Fibroblast of skin of right quadriceps (primary cell): ENCODE measurements at places on chromosomes 6 and 20.

DNA sequence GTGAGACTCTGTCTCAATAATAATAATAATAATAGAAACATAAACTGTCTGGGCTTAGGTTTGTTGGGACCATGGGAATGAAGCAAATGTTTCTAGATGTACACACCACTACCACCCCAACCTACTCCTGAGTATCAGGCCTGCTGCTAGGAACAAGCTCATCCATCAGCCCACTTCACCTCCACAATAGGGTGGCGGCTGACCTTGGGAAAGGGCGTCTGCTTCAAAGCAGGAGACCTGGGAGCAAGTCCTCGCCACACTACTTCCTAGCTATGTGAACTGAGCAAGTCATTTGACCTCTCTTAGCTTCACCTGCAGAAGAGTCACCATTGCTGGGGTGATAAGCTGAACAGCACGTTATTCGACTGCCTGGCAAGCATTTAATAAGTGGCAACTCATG lies 3.1 kb upstream of the FOXP4 start:
- DNase-seq = no peak

- no peak for DNase-seq
Observed at GRCh38 chr6:37871616-37872372, 52.3 kb downstream of the ZFAND3 start.

DNA sequence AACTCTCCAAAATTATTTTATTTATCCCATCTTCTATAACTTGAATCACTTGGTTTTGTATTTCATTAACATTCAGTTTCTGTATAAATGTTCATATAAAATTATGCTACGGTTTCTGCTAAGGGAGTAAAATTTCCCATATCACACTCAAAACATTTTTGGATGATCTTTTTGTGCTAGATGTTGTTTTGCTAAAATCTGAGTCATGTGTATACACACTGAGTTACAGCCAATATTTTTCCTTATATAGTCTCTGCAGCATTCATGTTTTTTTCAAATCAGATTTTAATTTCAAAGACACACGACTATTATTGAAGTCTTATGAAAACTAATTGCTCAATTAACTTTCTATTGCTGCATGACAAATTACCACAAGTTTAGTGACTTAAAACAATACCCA lies 54.3 kb upstream of the SLC2A12 start:
- DNase-seq = no peak

DNA sequence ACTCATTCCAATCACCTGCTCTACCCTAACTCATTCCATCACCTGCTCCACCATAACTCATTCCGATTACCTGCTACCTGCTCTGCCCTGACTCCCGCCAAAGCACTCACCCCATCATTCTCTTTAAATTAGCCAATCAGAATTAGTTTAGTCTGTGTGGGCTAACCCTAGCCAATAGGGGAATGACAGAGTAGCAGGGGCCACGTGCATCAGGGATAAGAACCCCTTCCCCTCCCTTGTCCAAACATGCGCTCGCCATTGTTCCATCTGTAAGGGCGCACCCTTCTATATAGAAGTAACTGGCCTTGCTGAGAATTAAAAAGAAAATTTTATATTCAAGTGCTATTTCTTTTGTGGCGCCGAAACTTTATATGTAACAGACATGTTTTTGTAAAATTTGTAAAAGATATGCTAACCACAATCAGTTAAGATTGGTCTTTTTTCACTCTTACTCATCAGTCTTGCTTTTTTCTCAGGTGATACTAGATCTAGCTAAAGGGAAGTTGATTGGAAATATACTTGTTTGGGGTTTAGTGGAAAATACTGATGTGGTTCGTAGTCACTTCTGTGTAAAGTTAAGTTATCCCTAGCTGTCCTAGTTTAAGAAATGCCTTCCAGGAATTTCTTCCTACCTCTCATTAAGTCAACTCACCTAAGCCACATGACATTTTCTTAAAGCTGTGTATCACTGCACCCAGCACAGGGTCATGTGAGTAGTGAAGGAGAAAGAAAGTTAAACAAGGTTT lies 16.5 kb downstream of the RTN4IP1 start:
- DNase-seq = no peak

DNA sequence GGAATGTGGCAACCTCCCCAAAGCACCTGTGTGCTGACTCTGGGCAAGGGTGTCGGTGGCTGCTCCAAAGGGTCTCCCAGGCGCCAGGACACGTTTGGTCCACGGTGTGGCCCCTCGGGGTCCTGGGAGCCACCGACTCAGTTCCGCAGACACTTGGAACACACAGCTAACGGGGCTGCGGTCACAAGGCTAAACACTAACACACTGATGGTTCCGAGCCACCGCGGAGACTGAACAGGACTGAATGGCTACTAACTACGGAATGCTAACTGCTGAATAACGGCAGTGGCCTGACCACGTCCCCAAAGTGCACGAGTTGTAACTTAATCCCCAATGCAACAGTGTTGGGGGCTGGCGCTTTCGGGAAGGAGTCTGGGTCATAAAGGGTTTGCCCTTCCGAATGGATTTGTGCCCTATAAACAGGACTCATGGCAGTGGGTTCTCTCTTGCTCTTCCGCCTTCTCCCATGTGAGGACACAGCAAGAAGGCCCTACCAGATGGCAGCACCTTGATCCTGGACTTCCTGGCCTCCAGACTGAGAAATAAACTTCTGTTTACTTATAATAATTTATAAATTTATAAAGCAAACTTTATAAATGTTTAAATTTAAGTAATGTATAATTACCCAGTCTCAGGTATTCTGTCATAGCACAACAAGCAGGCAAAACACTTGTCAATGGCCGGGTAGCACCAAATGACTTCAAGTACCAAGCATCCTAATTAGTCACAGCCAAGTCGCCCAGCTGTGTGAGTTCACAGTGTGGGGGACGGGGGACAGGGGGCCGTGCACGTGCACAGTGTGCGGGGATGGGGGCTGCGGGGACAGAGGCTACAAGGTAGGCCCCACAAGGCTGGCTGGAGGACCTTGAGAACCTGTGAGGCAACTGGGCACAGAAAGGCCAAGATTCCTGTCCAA lies 2.3 kb upstream of the EEF1A2 start:
- DNase-seq = no peak

GRCh38 chr6:15643542-15643941 lies 19.3 kb downstream of the DTNBP1 start:
- DNase-seq = no peak

- DNase-seq = peak; percentile 92
Observed at GRCh38 chr6:165227644-165228329, 81.6 kb downstream of the C6orf118 start.

GRCh38 chr20:9808166-9808565 lies 30.7 kb downstream of the PAK5 start:
- DNase-seq = no peak

DNA sequence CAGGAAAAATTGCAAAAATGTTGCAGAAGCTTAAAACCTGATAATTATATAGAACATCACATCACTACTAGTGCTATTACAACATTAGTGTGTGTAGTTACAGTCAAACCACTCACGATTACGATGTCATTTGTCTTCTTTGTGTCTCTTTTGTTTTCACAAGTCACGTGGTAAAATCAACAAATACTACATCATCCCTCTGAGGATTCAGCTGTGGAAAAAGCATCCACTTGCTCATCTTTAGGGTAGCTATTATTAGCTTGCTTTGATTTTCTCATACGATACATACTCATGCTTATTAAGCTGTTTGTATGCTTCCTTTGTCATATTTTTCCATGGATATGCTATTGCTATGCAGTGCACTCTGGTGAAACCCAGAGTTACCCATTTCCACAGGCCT lies 22.2 kb upstream of the ATXN1 start:
- peak; percentile 44 for DNase-seq

DNA sequence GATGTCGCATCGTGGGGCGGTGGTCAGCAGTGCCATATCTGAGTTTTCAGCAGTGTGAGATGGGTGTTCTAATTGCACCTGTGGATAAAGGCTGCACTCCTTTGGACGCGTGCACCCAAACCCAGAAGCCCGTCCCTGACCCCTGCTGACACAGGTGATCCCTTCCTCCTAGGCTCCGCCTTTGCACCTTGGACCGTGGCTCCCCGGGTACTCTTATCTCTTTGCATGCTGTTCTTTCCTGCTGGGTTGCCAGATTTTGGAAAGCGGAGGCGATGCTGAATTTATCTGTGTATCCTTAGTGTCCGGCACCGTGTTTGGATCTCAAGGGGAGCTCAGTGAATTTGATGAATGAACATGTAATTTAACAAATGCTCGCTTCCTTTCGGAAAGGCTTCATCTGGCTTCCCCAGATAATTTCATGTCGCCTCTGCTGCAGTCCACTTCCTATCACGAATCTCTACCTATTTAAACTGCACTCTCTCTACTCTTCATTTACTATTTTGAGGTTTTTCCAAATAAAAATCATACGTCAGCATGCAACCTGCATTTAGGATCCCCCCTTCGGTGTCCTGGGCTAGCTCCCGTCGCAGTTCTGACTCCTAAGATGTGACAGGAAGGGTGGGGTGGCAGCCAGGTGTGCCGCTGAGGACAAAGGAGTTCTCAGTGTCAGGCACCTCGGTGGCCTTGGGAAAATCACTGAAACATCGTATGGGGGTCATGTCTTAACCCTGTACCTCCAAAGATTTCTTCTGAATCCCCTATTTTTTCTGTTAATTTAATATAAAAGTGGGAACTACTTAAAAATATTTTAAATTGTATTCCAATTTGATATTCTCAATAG lies 753 bp upstream of the PERP start:
- no peak for DNase-seq

DNA sequence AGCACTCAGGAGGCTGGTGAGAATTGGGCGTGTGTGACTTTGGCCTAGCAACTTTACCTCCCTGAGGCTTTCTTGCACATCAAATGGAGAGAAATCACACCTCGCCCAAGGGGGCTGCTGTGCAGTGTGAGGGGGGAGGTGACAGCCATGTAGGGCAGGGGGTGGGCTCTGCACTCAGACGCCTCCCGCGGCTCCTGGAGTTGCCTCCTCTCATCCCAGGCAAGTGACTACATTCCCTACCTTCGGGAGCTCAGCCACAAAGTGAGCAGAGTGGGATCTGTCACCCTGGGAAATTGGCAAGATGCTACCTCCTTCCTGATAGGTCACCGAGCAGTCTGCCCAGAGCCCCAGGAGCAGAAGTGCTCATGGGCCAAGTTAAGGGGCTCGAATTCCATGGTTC lies 56.0 kb downstream of the GCNT2 start:
- no peak for DNase-seq

- DNase-seq = no peak
Observed at GRCh38 chr6:41450581-41450980, 95.6 kb upstream of the FOXP4 start.

DNA sequence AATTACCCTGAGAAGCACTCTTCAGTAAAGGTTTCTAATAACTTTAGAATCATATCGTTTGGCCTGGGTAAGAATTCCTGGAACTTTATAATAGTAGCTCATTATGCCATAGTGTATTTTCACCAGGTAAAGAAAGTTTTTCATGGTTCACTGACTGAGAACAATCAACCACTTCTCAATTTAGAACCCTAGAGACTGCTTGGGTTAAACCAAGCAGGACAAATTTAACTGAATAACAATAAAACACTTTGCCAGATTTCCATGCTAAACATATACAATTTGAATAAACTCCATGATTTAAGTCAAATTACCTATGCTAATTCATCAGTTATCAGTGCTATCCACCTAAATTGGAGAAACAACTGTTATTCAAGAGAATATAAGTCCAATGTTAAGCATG lies 99.4 kb downstream of the PLG start:
- no peak for DNase-seq

- DNase-seq = peak; percentile 55
Observed at GRCh38 chr20:36098364-36098763, 56.2 kb upstream of the EPB41L1 start.

- peak; percentile 59 for DNase-seq
Observed at GRCh38 chr20:47686545-47686944, 98.7 kb downstream of the SULF2 start.

GRCh38 chr6:168428052-168428826 lies 12.7 kb upstream of the SMOC2 start:
- no peak for DNase-seq

DNA sequence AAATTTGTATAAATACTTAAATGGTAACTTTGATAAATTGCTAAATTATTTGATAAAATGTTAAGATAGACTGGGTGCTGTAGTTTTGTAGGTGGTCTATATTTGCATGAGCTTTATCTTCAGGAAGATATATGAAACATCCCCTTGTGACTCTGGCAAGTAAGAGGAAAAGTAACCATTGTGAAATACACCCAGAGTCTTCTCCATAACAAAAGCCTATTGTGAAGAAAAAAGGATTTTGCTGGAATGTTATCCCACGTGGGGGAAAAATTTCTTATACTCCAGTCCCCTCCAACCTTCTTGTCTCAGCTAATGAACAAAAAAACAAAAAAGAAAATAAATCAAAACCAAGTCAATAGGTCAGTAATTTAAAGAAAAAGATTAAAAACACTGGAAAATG lies 600.7 kb downstream of the HDGFL1 start:
- DNase-seq = no peak

DNA sequence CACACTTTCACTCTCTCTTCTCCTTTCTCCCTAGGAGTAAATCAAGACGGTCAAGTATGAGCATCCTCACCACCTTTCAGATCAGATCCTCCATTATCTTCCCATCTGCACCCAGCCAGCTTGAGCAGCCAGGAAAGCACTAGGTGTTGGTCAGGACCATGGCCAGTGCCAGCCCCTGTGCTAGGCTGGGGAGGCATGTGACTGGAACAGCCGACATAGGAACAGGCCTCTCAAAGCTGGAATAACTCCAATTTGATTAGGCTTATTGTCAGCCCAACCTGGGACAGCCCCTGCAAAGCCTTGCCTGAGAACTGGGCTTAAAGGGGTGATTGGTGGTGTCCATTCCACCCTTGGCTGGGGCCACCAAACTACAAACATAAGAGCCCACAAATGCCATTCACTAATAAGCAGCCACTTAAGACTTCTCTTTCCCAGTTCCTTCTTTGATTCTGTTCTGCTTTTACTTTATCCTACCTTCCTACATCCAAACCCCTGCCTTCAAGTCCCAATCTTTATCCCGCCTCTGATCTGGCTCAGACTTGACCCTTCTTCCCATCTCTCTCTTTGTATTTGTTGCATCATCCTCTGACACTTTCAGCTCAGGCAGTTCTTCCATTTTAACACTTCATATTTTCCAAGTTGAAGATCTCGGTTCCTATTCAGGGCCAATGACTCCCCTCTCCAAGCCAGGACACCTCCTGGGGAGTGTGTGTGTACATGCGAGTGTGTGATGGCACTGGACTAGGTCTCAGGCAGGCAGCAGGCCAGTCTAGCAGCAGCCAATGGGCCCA lies 4.5 kb upstream of the TREM2 start:
- peak; percentile 5 for DNase-seq

- DNase-seq = no peak
Observed at GRCh38 chr20:22127587-22127986, 422.1 kb downstream of the PAX1 start.

- no peak for DNase-seq
Observed at GRCh38 chr6:62328607-62329006, 42.6 kb upstream of the KHDRBS2 start.

DNA sequence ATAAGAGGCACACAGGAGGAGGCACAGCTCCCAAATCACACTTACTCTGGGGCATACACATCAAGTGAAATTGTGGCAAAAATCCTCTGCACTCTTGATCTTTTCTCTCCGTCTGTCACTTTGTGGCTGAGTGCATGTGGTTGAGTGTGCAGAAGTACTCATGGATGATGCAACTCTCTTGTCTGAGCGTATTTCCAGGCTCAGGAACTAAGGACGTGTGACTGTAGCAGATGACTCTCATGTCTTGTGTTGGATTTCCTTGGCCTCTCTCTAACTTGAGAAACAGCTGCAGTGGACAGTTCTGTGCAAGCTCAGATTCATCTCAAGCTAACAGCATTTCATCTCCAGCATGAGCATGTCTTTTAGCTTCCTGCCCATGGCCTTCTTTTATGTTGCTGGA lies 245.4 kb upstream of the FLRT3 start:
- DNase-seq = peak; percentile 54

- DNase-seq = no peak
Observed at GRCh38 chr20:4413314-4414049, 308.2 kb upstream of the PRND start.

- DNase-seq = no peak
Observed at GRCh38 chr6:26304213-26304796, 60.7 kb upstream of the BTN3A2 start.
